ENCODE measurements at places on chromosomes 1 and 21.

DNA sequence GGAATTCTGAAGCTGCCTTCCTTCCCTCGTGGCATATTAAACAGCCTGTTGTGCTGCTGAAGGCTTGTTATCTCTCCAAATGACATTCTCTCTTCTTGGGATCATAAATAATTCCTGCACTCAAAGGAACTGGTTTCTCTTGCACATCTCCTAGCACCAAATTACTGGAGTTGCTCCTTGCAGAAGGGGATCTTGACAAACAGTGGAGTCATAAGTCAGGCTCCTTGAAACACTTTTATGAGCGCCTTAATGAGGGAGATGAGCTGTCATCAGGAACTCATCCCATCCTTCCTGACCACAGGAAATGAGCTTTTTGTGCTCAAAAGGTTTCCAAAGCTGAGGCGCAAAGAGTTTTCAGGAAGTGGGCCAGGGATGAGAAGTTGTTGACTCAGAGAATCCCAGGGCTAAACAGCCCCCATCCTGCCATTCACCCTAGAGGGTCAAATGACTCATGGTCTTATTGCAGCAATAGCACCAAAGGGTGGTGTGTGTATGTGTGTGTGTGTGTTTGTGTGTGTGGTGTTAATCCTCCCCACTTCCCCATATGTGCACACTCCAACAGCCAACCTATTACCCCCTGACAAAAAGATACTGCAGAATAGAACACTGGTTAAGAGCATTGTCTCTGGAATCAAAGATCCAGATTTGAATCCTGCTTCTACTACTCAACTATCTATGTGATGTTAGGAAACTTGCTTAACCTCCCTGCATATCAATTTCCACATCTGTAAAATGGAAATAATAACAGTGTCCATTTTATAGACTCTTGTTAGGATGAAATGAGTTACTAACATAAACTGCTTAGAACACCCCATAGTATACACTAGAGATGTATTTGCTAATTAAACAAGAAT lies 2.8 kb upstream of the PHC2 start:
- DNase-seq, result no peak

DNA sequence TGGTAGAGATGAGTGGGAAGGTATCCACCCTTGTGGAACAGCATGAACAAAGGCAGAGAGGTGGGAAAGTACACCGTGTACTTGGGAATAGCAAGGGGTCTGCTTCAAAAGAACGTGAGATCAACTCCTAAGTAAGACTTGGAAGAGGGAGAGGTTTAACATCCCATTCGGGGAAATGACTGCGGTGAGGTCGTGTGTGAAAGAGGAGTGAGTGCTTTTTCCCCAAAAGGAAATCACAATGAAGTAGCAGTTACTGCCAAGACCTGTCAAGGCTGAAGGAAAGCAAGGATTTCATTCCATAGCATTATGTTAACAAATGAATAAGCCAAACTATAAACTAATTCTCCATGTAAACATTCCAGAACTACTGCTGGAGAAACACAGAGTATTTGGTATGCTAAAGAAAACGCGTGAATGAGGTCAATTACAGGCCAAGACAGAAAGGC lies 20.0 kb upstream of the SYDE2 start:
- DNase-seq, result no peak

- no peak for DNase-seq
Observed at GRCh38 chr1:210291081-210291764, 37.5 kb upstream of the HHAT start.

DNA sequence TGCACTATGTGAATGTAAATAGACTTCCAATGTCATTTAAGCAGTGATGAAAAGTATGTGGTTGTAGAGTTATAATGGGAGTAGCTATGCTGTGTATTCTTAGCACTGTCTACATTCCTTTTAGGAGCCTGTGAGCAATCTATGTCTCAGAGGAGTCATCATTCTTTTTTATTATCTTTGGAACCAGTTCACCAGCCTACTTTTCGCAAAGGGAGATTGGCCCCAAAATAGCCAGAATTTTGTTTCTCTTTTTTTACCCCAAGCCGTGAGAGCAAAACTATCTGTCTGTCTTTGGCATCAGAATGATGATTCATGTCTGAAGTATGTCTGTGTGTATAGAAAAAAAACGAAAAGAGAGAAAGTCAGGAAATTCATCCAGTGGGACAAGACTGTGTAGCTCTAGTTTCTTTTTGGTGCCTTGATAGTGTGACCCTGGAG lies 44.2 kb downstream of the OSBPL9 start:
- no peak for DNase-seq

DNA sequence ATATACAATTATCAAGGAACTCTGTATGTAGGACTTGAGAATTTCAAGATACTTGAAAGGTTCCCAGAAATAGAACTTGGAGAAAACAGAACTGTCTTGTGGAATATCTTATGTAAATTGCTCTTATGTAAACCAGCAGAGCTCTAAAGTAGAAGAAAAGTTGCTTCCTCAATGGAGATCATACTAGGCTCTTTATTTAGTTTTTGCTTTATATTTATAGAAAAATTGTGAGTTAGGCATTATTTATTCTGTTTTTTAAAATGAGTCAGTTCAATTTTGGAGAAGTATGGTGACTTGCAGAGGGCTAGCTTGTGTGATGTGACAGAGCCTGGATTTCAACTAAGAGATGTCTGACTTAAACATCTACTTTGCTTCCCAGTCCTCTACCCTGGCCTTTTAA lies 40.4 kb downstream of the ATP6V1G3 start:
- no peak for DNase-seq

DNA sequence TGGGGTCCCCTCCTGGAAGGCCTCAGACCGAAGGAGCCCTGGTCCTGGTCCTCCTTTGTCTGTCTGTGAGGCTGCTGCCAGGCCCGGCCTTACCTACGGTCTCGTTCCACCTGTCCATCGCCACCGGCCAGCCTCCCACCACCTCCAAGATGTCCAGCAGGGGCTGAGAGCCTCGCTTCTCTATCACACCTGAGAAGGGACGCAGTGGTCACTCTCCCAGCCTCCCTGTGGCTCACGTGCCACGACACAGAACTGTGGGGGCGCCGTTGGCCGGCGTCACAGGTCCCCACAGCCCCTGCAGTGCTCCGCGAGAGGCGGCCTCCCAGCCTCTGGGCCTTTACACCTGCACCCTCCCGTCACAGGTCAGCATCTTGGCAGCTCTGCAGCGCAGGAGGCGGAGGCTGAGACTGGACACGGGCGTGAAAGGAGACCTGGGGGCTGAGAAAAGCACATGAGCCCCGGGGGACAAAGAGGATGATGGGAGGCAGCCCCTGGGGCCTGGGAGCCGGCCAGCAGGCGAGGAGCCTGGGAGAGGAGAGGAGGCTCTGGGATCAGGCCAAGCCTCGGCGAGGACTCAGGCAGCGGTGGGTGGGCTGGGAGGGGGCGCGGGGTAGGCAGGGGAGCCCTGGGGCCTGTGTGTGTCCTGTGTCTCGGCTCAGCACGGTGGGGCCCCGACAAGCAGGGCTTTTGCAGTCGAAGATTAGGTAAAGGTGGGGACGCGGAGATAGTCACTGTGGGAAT lies 20.5 kb downstream of the PRXL2B start:
- no peak for DNase-seq

DNA sequence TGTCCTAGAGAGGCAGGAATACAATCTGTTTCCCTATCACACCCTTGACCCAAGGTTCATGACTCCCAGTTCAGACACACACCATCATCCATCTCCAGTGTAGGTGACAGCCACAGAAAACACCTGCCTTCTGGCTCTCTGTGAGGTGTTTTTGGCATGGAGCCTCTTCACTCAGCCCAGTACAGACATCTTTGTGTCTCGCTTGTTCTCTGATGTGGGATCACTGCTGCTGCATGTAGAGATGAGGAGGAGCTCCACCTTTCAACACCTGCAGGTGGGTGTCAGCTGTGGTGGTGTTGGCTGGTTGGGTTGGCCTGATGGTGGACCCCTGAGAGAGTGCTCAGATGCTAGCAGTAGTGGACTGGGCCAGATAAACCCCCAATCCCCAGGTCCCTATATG lies 916.7 kb upstream of the B3GALT2 start:
- no peak for DNase-seq

DNA sequence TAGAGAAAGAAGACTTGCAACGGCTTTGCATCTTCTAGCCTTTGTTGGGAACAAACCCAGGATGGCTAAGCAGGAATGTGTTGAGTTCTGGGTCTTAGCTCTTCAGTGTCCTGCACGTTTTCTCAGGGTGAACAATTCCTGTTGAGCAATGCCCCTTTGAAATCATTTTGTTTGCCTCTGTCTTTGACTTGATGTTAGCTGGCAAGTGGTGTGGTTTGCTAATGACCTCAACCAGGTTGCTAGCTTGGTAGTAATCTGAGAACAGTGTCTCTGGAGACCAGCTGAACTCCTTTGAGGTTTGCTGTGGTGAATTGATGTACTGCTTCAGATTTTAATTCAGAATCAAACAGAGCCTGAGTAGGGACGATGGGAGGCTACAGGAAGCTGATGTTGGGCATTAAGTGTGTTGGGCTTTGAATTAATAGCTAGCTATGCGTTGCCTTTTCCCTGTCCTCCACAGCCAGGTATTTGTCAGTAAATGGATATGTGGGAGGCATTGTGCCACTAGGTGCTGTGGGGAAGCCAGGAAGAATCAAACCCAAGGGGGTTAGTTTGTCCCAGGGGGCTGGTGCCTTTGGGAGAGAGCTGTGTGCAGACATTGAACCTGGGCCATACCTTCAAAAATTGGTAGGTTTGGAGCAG lies 23.3 kb upstream of the SRSF10 start:
- DNase-seq, result peak; percentile 69

DNA sequence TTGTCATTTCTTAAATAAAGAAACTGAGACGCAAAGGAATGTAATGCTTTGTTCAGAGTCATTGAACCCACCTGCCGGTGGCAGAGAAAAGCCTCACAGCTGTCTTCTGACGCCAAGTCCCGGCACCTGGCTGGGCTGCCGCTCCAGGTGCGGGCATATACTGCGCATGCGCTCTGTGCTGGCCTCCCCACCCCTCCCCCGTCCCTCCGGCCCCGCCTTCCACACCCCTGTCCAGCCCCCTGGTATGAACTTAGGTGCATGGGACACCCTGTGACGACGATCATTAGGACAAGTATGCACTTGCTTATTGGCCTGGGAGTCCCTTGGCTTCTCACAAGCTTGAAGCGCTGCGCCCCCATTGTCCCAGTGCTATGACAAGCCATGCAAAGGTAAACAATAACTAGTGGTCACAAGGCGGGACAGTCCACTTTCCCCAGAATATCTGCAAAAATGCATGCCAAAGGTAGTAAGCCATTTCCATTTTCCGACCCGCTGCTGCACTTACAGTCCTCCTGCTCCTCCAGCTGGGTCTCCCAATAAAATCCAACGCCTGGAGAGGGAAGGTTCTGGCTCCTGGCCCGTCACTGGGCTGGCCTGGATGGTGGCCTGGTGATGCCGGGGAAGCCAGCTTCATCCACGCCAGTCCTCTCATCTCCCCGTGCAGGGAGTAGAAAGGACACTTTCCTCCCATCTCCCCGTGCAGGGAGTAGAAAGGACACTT lies 100.4 kb downstream of the PSMG1 start:
- peak; percentile 12 for DNase-seq

- no peak for DNase-seq
Observed at GRCh38 chr1:211606332-211606913, 27.5 kb upstream of the SLC30A1 start.

- no peak for DNase-seq
Observed at GRCh38 chr1:31818206-31818605, 2.4 kb upstream of the SPOCD1 start.

DNA sequence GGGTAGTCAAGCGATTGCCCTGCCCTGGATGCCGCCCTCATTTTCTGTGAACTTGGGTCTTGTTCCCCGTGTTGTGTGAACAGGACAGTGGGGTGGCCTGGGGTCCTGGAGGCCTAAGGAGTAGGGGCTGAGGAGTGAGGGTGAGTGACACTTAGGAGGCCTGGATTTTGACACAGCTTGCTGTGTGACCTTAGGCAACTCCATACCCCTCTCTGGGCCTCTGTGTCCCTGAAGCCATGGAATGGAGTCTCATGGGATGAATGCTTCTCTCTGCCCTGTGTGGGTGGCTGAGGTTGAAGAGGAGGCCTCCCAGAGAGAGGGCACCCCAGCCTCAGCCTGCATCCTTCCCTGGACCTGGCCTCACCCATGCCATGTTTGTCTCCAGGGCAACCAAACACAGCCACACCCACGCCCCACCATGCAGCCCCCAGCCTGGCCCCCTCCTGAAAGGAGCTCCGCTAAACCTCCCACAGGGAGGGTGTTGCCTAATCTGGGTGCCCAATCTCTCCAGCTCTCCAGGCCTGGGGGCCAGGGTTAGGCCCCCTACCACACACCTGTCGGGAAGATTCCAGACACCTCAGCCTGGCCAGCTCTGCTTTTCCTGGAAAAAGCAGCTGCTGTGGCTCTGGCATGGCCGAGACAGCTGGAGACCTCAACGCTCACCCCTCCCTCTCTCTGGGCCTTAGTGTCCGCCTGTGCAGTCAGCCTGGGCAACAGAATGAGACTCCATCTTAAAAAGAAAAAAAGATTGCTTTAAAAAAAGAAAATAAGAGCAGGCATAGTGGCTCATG lies 9.9 kb downstream of the MYOM3 start:
- no peak for DNase-seq

DNA sequence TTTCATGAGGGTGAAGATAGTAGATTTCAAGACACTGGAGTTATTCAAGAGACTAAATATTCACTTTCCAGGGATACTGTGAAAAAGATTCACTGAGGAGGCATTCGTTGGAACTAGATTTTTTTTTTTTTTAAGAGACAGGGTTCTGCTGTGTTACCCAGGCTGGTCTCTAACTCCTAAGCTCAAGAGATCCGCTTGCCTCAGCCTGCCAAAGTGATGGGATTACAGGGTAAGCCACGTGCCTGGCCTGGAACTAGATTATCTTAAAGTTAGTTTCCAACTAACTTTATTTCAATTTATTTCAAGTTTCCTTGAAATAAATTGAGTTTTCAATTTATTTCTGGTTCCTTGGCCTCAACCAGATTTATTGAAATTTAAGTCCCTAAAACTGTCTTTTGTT lies 24.3 kb upstream of the MCL1 start:
- no peak for DNase-seq

DNA sequence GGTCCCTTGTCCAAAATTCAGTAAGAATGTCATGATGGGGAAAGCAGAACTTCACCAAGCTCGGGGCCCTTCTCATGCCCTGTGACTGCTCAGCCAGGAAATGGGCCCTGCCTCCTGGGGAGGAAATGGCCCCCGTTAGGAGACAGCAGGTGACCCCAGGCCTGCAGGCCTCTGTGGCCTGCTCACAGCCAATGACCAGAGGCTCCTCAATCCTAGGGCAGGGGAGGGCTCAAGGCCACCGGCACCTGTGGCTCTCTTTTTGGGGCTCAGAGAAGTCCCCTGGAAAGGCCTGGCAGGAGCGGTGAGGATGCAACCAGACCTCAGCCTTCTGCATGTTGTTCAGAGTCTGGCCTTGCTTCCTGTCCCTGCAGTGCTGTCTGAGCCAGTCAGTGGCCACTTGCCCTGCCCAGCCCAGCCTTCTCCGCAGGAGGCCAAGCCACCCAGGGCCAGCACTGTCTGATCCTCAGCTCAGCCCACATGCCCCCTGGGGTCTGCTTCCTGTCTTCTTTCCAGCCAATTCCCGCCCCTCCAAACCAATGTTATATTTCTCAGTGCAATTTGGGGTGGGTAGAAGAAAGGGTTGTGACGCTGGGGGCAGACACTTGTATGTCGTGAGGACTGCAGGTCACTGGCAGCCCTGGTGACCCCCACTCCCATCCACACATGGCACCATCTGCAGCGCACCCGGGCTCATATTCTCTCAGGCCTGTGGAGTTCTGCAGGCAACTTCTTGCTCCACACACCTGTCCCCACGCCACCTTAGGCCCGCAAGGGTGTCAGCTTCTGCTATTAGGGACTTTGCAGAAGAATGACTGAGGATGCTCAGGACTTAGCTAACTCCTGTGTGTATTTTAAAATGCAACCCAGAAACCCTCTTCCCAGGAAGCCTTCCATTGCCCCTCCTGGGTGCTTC lies 83.6 kb downstream of the ITPKB start:
- no peak for DNase-seq

GRCh38 chr1:9530320-9530719 lies 8.9 kb upstream of the SLC25A33 start:
- DNase-seq, result no peak

GRCh38 chr1:228098323-228098931 lies 4.7 kb downstream of the C1orf35 start:
- no peak for DNase-seq
